CD4-positive, alpha-beta T cell treated with Interleukin-6 for 4 hours (primary cell): ENCODE measurements at places on chromosomes 5 and 9.

DNA sequence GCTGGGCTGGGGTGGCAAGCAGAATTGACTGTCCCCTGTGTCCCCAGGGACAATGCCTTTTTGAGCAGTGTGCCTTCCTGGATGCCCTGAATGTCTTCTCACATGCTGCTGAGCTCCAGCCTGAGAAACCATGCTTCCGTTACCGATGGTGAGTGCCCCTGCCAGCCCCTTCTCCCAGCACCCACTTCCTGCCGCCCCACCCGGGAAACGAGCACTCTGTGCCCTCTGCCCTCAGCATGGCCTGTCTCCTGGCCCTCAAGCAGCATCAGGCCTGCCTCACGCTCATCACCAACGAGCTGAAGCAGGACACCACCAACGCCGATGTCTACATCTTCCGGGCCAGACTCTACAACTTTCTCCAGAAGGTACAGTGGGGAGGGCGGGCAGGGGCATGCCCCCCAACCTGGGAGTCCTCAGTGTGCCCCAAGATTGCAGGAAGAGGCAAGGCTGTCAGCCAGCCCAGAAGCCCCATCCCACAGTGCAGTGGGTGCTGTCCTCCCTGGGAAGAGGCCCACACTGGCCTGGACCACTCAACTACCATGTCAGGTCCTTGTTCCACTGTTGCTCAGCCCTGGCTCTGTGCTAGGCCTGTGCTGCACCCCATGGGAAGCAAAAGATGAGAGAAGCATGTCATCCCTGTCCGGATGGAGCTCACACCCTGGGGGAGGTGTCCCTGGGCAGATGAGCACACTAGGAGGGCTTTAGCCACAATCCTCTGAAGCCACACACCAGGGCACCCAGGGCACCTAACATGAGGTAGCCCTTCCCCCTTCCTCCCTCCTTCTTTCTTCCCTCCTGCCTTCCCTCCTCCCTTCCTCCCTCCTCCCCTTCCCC lies 4.4 kb downstream of the TTC16 start:
- DNase-seq, result peak; percentile 55

- no peak for DNase-seq
Observed at GRCh38 chr5:34848230-34848629, 9.3 kb downstream of the TTC23L start.

GRCh38 chr9:103997856-103998370 lies 96.2 kb upstream of the SMC2 start:
- no peak for DNase-seq

- DNase-seq, result no peak
Observed at GRCh38 chr5:170903075-170903474, 41.3 kb downstream of the RANBP17 start.

DNA sequence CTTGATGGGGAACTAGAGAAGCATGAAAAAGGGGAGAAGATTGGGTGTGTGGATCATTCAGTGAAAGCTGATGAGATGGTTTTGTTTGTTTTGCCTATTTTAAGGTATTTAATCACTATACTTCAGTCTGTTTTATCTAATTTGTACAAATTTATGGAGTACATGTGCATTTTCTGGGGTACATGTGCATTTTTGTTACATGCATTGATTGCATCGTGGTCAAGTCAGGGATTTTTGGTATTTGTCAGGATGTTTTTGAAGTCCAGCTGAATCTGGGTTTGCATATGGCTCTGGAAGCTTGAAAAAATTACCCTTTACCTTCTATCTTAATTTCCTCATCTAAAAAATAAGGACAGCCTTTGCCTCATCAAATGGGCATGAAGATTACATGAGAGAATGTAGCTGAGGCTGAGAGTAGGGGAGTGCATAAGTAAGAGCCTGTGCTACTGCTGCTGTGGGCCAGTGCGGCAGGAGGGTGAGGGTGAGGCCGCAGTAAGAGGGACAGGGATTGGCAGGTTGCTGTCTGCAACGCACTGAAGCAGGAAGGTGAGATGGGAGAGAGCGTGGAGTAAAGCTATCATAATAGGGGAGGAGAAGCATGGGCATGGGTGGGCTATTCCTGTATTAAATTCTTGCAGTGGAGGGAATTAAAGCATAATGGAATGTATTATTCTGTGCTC lies 139.8 kb downstream of the NPR3 start:
- no peak for DNase-seq

- DNase-seq, result no peak
Observed at GRCh38 chr5:84599964-84600363, 215.3 kb upstream of the EDIL3 start.

DNA sequence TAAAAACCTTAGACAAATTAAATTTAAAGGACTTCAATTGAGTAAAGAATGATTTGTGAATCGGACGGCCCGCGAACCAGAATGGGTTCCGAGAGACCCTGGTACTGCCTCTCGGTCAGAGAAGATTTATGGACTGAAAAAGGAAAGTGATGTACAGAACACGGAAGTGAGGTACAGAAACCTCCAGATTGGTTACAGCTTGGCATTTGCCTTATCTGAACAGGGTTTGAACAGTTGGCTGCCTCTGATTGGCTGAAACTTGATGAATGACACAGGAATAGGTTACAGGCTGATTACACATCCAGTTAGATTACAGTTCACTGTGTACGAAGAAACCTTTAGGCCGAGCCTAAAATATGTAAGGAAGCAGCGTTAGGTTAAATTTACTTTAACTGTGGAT lies 156.5 kb upstream of the EGFLAM start:
- no peak for DNase-seq

DNA sequence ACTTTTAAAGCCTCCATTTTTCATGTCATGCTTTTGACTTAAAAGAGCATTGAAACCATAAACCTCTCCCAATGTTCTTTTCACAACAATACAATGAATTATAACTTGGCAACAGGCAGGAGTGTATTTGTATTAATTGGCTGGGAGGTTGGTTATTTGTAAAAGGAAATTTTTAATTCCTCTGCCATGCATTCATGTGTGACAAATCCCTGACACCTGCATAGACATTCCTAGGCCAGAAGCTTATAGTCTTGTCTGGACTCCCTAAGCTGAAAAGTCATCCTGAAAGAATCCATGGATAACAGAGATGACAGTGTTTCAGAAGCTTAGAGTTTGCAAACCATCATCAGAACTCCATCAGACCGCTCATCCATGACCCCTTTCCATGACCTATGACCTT lies 76.3 kb upstream of the PTGER4 start:
- DNase-seq, result no peak

DNA sequence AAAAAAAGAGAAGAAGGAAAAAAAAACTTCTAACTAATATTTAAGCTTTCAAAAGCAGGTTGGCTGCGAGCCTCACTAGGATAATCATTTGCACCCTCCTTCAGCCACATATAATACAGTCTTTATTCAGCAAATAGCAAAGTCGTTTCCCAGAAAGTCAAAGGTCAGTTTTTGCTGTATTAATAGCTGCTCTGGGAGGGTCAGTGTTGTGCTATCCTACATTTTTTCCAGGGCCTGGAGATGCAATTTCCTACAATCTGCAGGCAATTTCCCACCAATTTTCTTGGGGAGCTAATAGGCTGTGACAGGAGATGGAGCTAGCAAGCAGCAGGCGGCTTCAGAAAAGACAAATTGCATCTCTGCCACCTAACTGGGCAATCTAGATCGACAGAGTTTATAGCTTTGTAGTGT lies 136.8 kb downstream of the TLE1 start:
- DNase-seq, result no peak

DNA sequence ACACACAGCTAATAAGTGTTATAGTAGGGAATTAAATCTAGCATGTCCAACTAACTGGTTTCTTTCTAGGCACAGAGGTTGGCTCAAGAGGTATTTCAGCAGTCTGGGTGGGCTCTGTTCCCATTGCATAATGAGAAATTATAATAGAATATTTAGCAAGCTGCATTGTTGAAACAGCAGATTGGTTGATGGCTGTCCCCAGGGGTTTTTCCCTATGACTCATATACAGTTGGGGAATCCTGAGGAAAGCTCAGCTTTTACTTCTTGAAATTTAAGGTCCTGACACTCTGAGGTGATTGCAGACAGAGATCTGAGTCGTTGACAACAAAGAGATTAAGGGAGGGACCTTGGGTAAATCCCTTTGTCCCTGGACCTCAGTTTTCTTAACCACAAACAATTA lies 38.3 kb upstream of the TNFSF8 start:
- DNase-seq, result no peak

- DNase-seq, result no peak
Observed at GRCh38 chr9:114065304-114065703, 12.8 kb downstream of the AMBP start.

GRCh38 chr5:95069948-95070347 lies 214.9 kb downstream of the MCTP1 start:
- no peak for DNase-seq

DNA sequence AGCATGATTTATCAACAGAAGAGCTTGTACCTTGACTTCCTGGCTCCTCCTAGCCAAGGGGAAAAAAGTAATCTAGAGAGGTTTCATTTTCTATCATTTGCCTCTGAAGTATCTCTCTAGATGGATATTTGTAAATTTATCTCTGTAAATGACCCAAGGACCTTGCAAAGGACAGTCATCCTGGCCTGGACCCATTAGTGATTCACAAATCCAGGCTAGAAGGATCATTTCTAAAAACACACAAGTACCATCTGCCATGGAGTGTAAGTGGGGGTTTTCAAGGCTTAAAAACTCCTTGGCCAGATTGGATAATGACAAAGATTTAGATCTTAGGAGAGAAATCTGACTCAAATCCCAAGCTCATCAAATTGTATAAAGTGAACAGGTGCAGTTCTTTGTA lies 8.1 kb downstream of the TTC23L start:
- DNase-seq, result no peak

DNA sequence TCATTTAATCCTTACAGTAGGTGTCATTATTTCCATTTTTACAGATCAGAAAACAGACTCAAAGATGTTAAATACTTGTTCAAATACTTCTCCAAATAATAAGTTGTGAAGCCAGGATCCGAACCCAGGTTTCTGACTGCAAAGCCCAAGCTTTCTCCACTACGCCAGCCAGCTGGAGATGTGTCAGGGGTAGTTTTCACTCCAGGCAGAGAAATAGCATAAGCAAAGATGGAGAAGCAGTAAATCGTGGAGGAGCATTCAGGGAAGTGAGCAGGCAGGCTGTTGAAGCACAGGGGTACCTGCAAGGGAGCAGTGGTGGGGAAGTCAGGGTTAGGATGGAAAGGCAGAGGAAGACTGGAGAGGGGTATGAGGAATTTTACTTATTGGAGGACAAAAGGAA lies 2.9 kb downstream of the TLN1 start:
- no peak for DNase-seq

DNA sequence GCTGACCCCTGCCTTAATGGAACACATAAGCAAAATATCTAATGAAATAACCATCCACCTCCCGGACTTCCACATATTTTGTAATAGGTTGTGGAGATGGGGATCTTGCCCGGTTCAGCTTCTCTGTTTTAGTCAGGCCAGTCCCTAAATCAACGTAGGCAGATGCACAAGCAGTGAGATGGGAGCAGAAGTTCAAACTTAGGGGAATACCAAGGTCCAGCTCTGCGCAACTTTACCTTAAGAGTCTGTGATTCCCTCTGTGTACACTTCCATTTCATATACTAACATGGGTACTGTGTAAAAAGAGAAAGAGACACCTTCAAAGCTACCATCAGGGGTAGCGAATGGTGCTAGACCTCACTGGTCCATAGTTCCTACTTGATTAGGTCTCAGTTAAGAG lies 110.9 kb downstream of the NTRK2 start:
- DNase-seq, result no peak

DNA sequence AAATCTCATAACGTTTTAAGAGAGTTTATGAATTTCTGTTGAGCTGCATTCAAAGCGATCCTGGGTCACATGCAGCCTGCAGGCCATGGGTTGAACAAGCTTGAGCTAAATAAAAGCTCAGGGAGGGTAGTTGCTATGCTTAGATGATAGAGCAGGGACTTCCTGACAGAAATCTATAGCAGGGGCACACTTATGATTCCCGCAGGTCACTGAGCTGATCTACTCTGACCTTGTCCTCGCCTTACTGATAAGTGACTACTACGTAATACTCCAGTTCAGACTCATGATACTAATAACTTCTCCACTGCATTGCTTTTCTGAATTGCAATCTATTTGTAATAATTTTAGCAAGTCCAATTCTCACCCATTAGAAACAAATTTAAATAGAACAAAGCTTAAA lies 90.9 kb downstream of the NFIB start:
- DNase-seq, result no peak

DNA sequence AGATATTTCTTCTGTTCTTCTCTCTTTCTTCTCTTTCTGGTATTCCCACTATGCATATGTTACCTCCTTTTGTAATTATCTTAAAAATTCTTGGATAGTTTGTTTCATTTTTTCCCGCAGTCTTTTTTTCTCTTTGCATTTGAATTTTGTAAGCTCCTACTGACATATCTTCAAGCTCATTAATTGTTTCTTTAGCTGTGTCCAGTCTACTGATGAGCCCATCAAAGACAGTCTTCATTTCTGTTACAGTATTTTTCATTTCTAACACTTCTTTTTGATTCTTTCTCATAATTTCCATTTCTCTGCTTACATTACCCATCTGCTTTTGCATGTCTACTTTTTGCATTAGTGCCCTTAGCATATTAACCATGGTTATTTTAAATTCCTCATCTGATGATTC lies 44.7 kb upstream of the UNC5A start:
- DNase-seq, result no peak

DNA sequence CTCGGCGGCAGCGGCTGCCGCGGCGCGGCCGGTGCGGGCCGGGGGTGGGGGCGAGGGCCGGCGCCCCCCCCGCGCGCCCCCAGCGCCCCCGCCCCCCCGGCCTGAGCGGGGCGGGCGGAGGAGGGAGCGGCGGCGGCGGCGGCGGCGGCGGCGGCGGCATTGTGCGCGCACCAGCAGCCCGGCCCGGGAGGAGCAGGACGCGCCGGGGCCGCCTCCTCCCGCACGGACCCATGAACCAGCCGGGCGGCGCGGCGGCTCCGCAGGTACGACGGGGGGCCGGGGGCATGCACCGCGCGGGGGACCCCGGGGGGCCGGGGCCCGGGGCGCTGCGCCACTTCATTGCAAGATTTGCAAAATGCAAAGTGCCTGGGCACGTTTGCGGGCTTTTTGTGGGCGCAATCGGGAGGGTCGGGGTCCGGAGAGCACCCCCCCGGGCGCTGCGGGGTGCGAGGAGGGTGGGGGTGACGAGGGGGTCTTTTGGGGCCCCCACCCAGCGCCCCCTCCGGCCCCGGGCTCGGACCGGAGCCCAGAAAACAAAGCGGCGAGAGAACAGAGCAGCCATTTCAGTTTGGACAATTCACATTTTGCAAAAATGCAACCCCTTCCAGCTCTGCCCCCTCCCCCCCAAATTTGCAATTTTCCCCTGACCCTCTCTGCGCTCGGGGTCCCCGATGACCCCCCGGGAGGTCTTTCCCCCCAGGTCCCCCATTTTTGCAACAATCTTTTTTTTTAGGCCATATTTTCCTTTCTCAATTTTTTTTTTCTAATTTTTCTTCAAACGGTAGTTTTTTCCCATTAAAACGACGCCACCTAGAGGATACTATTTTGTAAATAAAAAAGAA lies at the start of gene ZNF618:
Gene ZNF618, plus strand, starts transcription at position 159 of the 842 bp plus-strand sequence. Its CDS starts 72 bp downstream, at position 231.
- DNase-seq, result peak; percentile 27

- no peak for DNase-seq
Observed at GRCh38 chr9:86079421-86079831, 19.9 kb downstream of the GOLM1 start.

GRCh38 chr5:132445640-132445923 lies 45.0 kb downstream of the IRF1 start:
- no peak for DNase-seq

- DNase-seq, result no peak
Observed at GRCh38 chr9:136623842-136624183, 38.9 kb upstream of the EGFL7 start.
